ENCODE measurements at places on chromosomes 7 and 10.

DNA sequence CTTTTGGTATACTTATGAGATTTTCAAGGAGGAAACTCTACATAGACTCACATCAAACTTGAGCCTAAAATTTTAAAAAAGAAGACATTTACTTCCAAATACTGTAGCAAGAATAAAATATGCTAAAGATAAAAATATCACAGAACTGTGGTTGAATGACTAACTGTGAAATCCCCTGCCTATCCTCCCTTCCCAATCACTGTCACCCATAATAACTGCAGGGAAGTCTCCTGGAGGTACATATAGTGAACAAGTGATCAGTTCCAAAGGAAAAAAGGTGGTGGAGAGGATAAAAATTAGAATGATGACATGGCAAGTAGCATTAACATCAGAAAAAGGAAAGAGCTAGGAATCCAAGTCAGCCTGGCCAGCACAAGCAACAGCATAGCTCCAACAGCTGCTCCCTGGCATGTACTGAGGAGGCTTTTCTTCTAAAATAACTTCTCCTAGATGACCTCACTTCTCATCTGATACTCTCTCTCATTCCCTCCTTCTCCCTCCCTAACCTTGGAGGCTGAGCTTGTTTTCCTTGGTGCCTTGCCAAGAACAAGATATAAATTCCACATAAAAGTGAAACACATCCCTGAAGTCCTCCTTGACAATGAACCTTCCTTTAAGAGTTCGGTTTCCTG is 124.0 kb downstream of the IQUB start:
- no peak for DNase-seq

GRCh38 chr10:48657416-48657815 is 27.3 kb upstream of the WDFY4 start:
- DNase-seq, result no peak

GRCh38 chr7:37354656-37355131 is 94.0 kb downstream of the ELMO1 start:
- no peak for DNase-seq

GRCh38 chr10:30840395-30841050 is 191.1 kb downstream of the ZNF438 start:
- DNase-seq, result no peak

GRCh38 chr7:97868788-97869187 is 3.4 kb downstream of the ASNS start:
- DNase-seq, result no peak
